Left kidney (tissue), 8 donors: ENCODE measurements at places on chromosomes 6 and 20. TPM values are rescaled to one million over a fixed set of nuclear protein-coding genes. Genes with fewer than 3 reads are reported as not detected.

C6orf58 gene
- polyA plus RNA-seq: 1.2 TPM

MTFR2 gene
- 4.9 TPM for polyA plus RNA-seq

WFDC10B gene
- polyA plus RNA-seq: not detected

CPXM1 gene
- polyA plus RNA-seq: 224 TPM

ESR1 gene
- 2.1 TPM for polyA plus RNA-seq

FAM83D gene
- polyA plus RNA-seq: 20.0 TPM

SCAND1 gene
- 23.9 TPM for polyA plus RNA-seq

HLA-DQB2 gene
- 2.9 TPM for polyA plus RNA-seq

NKX2-2 gene
- not detected for polyA plus RNA-seq

TMEM242 gene
- 14.7 TPM for polyA plus RNA-seq

LY6G6F gene
- polyA plus RNA-seq: 0.32 TPM
